ENCODE measurements at places on chromosomes 7 and 10. TPM values are rescaled to one million over a fixed set of nuclear protein-coding genes. Genes with fewer than 3 reads are reported as not detected.

Gene SPOCK2
- total RNA-seq: 31.7 TPM

DNA sequence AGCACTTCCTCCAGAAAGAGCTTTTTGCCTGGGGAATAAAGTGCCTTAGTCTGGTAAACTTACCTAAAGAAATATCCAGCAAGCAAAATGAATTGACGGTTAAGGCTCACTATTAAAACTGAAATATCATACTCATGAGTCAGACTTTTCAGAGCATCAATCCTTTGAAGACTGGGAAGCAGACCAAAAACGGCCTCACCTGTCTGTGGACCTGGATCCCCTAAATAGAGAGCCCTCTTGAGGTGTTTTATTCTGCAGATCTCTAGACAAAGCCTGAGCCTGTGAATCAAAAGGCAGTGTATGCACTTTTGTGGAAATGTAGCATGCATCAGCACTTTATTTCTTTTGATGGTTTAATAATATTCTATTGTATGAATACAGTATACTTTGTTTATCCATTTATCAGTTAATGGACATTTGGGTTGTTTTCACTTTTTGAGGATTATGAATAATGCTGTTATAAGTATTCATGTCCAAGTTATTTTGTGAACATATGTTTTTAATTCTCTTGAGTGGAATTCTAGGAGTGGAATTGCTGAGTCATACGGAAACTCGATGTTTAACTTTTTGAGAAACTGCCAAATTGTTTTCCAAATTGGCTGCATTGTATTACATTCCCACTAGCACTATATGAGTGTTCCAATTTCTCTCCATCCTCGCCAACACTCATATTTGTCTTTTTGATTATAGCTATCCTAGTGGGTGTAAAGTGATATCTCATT, 449.0 kb upstream of the IGFBP3 start:
- DNase-seq: peak; percentile 76
- no peaks in the 10 kb centered on the region for H3K27me3 ChIP-seq
- no peaks in the 10 kb centered on the region for H3K36me3 ChIP-seq
- no peak overlapping the region for H3K27ac ChIP-seq

- no peak overlapping the region for H3K4me3 ChIP-seq
- no peaks in the 10 kb centered on the region for H3K27me3 ChIP-seq
- H3K27ac ChIP-seq: no peak overlapping the region
- no peaks in the 10 kb centered on the region for H3K36me3 ChIP-seq
- no peaks in the 10 kb centered on the region for H3K4me1 ChIP-seq
- DNase-seq: no peak
Measured at GRCh38 chr10:47059606-47060311, 148.5 kb downstream of the PTPN20 start.

DNA sequence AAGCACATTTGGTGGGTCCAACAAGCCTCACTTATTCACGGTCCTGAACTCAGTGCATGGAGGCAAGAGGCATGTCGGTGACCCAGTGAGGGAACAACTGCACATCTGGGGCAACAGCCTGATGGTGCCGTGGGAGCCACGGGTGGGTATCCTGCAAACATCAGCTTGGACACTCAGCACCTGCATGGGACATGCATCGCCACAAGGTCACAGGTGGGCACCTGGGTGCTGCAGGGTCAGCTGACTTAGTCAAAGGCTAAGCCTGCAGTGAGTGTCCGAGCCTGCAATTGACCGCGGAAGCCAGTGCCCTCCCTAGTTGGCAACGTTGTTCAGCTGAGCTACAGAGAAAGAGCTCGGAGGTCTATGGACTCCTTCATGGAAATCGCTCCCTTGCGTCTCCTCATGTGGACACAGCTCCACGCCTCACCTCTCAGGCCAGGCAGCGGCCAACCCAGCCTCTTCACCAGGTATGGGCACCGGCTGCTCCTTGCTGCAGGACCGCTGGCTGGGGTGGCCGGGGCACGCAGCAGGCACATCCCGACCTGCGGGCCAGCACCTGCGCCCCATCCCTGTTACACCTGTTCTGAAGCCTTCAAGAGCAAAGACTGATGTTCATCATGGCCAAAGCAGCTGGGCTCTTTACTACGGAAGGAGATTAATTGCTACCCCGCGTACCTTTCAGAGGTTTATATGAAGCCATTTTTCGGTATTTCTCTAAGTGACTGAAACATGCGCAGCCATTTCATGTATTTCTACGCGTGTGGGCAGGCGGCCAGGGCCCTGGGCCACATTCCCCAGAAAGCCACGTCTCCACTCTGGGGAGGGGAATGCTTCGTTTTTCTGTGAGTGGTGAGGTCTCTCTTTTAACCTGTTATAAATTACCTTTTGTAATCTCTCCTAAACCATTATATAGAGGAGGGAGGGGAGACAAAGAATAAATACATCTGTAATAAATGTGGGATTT, 380.7 kb downstream of the DNAJB6 start:
- H3K4me3 ChIP-seq: no peak overlapping the region
- H3K27ac ChIP-seq: no peak overlapping the region
- no peak for DNase-seq

- no peak overlapping the region for H3K4me3 ChIP-seq
- no peak for DNase-seq
- no peaks in the 10 kb centered on the region for H3K27me3 ChIP-seq
- no peaks in the 10 kb centered on the region for H3K36me3 ChIP-seq
Measured at GRCh38 chr10:48502791-48503190, 102.1 kb downstream of the ARHGAP22 start.

Gene MRLN
- total RNA-seq: not detected

GRCh38 chr10:48818081-48818480, 121.6 kb downstream of the LRRC18 start:
- no peaks in the 10 kb centered on the region for H3K36me3 ChIP-seq
- H3K4me1 ChIP-seq: no peaks in the 10 kb centered on the region
- DNase-seq: no peak
- H3K4me3 ChIP-seq: no peak overlapping the region

Gene BMPER
- total RNA-seq: 6.2 TPM

Gene UNCX
- not detected for total RNA-seq

Gene HIBADH
- 65.2 TPM for total RNA-seq

- H3K27ac ChIP-seq: no peak overlapping the region
- H3K4me3 ChIP-seq: no peak overlapping the region
- DNase-seq: no peak
- no peaks in the 10 kb centered on the region for H3K4me1 ChIP-seq
Measured at GRCh38 chr10:18334116-18334867, 194.1 kb downstream of the CACNB2 start.

Gene PODXL
- 41.4 TPM for total RNA-seq

DNA sequence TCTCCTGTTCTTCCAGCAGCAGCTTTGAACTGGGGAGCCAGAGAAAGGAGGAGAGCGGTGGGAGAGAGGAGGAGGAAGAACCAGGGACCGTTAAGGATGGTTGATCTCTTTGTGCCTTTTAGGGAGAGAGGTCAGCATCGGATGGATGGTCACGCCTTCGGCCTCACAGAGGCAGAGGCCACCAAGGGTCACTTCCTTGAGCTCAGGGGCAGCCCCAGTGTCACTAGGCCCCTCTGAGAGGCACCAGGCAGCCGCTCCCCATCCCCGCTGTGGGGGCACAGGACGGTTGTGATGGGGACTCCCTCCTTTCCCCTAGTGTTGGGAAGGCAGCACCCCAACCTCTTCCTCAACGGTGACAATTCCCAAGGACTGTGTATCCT, 121.4 kb downstream of the DNAJB6 start:
- DNase-seq: no peak
- no peak overlapping the region for H3K27ac ChIP-seq
- no peaks in the 10 kb centered on the region for H3K4me1 ChIP-seq
- no peaks in the 10 kb centered on the region for H3K27me3 ChIP-seq

Gene BEND7
- 30.3 TPM for total RNA-seq

- H3K27ac ChIP-seq: no peak overlapping the region
- no peaks in the 10 kb centered on the region for H3K27me3 ChIP-seq
- H3K4me3 ChIP-seq: no peak overlapping the region
- H3K4me1 ChIP-seq: no peaks in the 10 kb centered on the region
Measured at GRCh38 chr10:86077871-86078638, 288.5 kb downstream of the GRID1 start.

Data from stomach (tissue), 19 donors.